Pancreas (tissue), 10 donors: ENCODE measurements at places on chromosomes 16 and 17.

DNA sequence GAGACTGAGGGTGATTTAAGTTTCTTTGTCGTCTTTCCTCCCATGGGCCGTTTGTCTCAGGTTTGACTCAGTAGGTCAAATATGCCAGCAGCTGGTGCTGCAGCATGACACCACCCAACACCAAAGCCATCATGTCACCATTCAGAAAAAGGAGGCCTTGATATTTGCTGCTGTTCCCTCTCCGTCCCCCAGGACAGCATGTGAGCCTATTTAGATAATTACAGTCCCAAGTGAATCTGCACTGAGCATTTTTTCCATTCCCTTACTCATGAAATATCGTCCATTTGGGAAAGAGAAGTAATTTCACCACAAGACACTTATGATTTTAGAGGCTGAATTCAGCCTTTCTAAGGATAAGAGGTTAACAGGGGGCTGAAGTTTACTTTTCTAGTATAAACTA lies 62.2 kb upstream of the ADORA2B start:
- H3K4me3 ChIP-seq = no peak overlapping the region
- no peaks in the 10 kb centered on the region for H3K36me3 ChIP-seq

- H3K4me3 ChIP-seq = no peak overlapping the region
- DNase-seq = no peak
- H3K4me1 ChIP-seq = no peaks in the 10 kb centered on the region
- no peaks in the 10 kb centered on the region for H3K27me3 ChIP-seq
- H3K36me3 ChIP-seq = no peaks in the 10 kb centered on the region
Measured at GRCh38 chr16:55657616-55658015, 1.8 kb downstream of the SLC6A2 start.

GRCh38 chr17:67365738-67366192 lies 612 bp downstream of the PSMD12 start:
- DNase-seq = no peak
- no peaks in the 10 kb centered on the region for H3K36me3 ChIP-seq
- peak overlapping the region; percentile 95 for H3K4me3 ChIP-seq
- peak overlapping the region; percentile 78 for H3K27ac ChIP-seq
- peaks cover 11% of the 10 kb centered on the region for H3K4me1 ChIP-seq

DNA sequence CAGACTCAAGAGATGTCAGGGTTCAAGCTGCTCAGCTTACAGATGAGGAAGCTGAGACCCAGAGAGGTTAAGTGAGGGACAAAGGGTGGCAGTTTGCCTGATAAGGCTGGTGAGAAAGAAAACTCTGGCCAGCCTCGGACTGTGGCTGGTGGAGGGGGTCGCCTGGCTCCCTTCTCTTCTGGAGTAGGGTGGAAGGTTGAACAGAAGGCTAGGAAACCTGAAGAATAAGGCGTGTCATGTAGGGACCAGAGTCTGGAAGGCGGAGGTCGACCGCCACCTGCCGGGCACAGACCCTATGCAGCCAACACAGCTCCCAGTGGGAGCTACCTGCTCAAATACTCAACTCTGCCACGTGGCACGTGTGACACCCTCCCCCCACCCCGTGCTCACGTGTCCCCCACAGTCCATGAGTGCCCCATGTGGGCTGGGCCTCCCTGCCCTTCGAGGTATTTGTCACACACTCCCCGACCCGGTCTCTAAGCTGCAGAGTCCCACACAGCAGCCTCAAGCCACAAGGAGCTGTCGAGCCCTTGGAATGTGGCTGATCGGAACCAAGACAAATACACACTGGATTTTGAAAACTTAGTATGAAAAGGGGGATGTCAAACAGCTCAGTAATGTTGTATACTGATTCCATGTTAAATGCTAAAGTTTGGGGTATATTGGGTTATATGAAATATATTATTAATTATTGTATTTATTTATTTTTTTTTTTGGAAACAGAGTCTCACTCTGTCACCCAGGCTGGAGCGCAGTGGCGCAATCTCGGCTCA lies 11.8 kb downstream of the HID1 start:
- no peaks in the 10 kb centered on the region for H3K27me3 ChIP-seq
- no peaks in the 10 kb centered on the region for H3K4me1 ChIP-seq
- no peak for DNase-seq
- peaks cover 35% of the 10 kb centered on the region for H3K36me3 ChIP-seq
- H3K27ac ChIP-seq = no peak overlapping the region

GRCh38 chr16:21166561-21166961 lies 8.1 kb downstream of the LDAF1 start:
- no peaks in the 10 kb centered on the region for H3K27me3 ChIP-seq
- H3K36me3 ChIP-seq = no peaks in the 10 kb centered on the region
- DNase-seq = no peak
- H3K4me3 ChIP-seq = no peak overlapping the region
- H3K4me1 ChIP-seq = peaks cover 13% of the 10 kb centered on the region
- no peak overlapping the region for H3K27ac ChIP-seq
